ENCODE measurements at places on chromosomes 2 and 18.

DNA sequence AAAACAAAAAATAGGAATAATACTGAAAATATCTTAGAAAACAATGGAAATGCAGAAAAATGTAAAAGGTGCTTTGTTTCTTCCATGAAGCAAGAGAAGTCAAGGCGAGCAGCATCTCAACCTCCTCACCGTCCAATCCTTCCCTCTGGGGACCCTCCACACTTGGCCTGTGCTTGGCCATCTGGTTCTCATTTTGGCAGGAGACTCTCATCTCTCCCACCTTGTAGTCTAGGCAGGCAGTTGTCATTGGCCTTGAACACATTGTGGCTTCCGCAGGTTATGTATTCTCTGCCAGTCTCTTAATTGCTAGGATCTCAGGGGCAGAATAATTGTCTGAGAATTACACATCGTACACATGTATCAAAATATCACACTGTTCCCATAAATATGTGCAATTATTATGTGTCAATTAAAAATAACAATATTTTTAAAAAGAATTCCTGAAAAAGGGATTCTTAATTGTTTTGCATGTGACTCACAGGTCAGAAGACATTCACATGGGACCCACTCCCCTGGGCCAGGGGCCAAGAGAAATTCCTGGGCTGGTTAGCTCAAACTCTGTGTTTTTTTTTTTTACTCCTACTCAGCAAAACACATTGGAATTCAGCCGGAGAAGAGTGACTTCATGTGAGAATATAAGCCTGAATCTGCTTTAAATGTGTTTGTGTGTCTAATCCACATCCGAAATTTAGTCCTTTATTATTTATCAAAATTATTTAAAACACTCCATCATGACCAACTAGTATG is 14.0 kb upstream of the ANKRD62 start:
- DNase-seq, result no peak
- H3K27me3 ChIP-seq, result peaks cover 17% of the 10 kb centered on the region
- H3K4me3 ChIP-seq, result no peak overlapping the region
- H3K4me1 ChIP-seq, result no peaks in the 10 kb centered on the region

GRCh38 chr2:38033646-38034045 is 42.3 kb downstream of the CYP1B1 start:
- H3K27ac ChIP-seq, result no peak overlapping the region
- H3K4me3 ChIP-seq, result no peak overlapping the region

GRCh38 chr2:224086226-224086914 is 47.3 kb upstream of the SERPINE2 start:
- no peaks in the 10 kb centered on the region for H3K36me3 ChIP-seq
- no peaks in the 10 kb centered on the region for H3K4me1 ChIP-seq
- no peak overlapping the region for H3K27ac ChIP-seq

DNA sequence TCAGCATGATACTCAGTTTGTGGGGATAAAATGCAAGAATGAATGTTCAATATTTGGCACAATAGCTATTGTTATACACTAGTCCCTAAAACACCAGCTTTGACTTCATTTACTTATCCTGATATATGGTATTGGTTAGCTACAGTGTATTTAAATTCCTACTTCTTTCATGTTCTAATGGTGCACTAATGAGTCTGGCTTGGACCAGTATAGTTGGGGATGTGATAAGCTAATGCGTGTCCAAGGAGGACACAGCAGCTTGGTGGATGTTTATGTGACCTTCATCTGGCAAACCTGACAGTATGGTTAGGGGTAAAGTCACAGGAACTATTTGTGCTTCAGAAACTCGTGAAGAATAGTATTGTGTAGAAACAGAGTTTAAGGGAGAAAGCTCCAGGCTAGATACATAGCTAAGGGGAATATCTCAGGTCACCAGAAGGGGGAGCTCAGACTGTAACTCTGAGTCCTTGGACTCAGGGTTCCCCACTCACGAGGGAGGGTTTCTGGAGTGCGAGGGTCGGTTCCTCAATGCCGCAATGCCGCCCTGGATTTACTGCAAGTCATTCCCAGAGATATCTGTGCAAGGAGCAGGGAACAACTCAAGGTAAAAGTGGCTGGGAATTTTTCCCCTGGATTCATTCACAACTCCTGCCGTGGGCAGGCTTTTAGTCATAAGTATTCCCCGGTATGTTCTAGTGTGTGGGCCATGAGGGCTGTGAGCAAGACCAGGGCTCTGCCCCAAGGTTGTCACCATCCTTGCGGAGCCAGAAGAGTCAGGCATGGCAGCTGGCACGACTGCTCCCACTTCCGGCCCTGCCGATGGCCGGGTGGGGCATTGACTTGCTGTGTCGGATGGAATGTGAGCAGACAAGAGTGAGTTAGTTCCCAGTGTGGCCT is 14.5 kb downstream of the IL1R2 start:
- H3K4me1 ChIP-seq, result peaks cover 5% of the 10 kb centered on the region
- DNase-seq, result peak; percentile 44
- H3K27me3 ChIP-seq, result peaks cover 7% of the 10 kb centered on the region
- no peak overlapping the region for H3K4me3 ChIP-seq

DNA sequence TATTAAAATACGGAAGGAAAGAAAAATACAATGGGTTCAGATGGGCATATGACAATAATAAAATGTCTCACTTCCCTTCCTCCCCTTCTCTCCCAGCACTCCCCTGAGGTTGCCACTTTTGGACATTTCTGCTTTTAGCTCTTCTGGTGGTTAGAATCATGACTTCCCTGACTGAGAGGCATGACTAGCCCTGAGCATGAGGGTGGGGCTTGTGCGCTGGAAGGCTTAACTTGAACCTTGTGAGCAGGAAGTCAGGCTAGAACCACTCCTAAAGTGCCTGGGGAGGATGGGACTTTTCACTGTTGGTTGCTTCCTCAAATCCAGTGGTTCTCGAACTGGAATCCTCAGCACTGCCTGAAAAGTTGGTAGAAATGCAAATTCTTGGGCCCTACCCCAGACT is 19.7 kb upstream of the ARHGAP25 start:
- no peaks in the 10 kb centered on the region for H3K27me3 ChIP-seq
- H3K4me1 ChIP-seq, result peaks cover 78% of the 10 kb centered on the region
- no peak overlapping the region for H3K4me3 ChIP-seq
- DNase-seq, result peak; percentile 72
- H3K36me3 ChIP-seq, result peaks cover 12% of the 10 kb centered on the region

Data from activated naive CD4-positive, alpha-beta T cell treated with anti-CD3 and anti-CD28 coated beads, Interleukin-2, amount 10 ng/mL, durations not matched to agents 7 days and 5 days (primary cell).